ENCODE measurements at places on chromosomes 7 and 10. TPM values are rescaled to one million over a fixed set of nuclear protein-coding genes. Genes with fewer than 3 reads are reported as not detected.

The GTF2IRD1 gene
- 4.0 TPM for total RNA-seq

The CADPS2 gene
- total RNA-seq, result not detected

The SERPINE1 gene
- total RNA-seq, result 0.23 TPM

The DDC gene
- total RNA-seq, result not detected

The FKBP6 gene
- not detected for total RNA-seq
